ENCODE measurements at places on chromosomes 7 and 10.
A peak's percentile ranks its signal among the peaks of the same experiment; 100 is the strongest.

- DNase-seq, result no peak
Measured at GRCh38 chr10:91024541-91024940, 103.7 kb upstream of the ANKRD1 start.

- peak; percentile 50 for DNase-seq
Measured at GRCh38 chr7:101677797-101678479, 48.8 kb upstream of the MYL10 start.

- no peak for DNase-seq
Measured at GRCh38 chr10:85175635-85176034, 847.2 kb downstream of the CCSER2 start.

DNA sequence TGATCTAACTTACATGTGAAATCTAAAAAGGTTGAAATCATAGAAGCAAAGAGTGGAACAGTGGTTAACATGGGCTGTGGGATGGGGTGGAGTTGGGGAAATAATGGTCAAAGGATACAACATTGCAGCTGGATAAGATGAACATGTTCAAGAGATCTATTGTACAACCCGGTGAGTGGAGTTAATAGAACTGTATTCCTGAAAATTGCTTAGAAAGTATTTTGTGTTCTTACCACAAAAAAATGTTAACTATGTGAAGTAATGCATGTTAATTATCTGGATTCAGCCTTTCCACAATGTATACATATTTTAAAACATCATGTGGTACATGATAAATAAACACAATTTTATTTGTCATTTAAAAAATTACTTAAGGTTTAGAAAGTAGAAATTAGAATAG, 271.0 kb upstream of the LRRTM3 start:
- DNase-seq, result no peak

Measured in suppressor macrophage (primary cell).